Hepatic stellate cell (primary cell): ENCODE measurements at places on chromosomes 13 and 19.
A peak's percentile ranks its signal among the peaks of the same experiment; 100 is the strongest.

DNA sequence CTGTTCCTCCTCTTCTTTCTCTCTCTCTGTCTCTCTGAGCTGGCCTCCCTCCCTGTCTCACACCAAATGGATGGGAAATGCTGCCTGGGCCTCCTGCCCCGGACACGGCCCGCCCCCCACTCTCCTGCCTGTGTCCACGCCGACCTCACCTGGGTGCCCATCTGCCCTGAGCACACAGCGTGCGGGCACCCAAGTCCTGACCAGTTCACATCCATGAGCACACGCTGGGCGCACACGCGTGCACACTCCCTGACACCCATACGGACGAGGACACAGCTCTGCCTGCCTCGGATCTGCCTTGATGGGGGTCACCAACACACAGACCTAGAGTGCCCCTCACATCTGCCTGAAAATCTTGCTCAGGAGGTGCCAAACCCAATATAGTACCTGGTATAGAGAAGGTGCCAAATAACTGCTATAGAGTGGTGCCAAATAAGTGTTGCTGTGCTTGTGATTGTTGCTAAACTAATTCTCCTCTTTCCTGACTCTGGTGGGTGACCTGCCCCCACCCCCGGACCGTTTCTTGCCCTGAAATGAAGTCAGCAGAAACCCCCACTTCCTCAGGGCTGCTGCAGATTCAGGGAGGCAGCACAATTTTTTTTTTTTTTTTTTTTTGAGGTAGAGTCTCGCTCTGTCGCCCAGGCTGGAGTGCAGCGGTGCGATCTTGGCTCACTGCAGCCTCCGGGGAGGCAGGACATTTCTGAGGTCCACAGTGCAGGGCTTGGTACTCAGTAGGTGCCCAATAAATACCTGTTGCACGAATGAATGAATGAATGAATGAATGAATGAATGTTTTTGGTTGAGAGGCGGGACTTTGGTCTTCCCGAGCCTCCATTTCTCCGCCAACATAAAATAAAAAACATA, 4.6 kb downstream of the NFIC start:
- DNase-seq: no peak

- DNase-seq: no peak
These were observed 16.7 kb upstream of the ZNF564 start for GRCh38 chr19:12567951-12568350.

DNA sequence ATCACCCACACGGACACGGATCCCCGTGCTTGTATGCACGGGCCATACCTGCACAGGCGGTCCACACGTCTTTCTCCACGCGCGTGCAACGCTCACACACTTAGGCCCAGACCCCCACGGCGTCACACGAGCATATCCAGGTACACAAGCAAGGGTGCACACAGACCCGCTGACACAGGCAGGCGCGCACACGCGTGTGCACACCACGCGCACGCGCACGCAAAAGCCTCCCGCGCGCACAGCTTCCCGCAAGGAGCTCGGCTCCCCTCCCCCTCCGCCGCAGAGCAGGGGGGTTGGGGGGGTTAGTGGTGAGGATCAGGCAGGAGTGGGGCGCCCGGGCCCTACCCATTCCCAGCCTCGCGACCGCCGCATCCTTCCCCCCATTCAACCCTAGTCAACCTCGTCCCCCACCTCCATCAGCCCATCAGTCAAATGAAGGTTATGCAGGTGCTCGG, 407 bp downstream of the RAB3A start:
- DNase-seq: no peak

DNA sequence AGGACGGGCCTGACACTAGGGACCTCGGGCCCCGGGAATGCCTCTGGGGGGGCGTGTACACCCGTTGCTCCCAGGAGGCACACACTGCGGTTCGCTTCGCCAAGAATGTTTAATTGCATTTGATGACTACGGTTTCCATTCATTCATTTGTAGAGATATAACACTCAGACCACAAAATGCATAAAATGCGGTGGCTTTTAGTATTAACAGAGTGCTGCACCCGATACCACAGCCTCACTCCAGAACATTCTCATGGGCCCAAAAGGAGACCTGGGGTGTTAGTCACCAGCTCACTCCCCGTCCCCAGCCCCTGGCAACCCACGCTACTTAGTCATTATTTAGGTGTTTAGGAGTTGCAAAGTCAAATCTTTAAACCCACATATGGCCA, 21.8 kb downstream of the HCN2 start:
- DNase-seq: peak; percentile 98
